ENCODE measurements at places on chromosomes 5 and 9. TPM values are rescaled to one million over a fixed set of nuclear protein-coding genes. Genes with fewer than 3 reads are reported as not detected.

Gene IFNA16
- not detected for total RNA-seq

DNA sequence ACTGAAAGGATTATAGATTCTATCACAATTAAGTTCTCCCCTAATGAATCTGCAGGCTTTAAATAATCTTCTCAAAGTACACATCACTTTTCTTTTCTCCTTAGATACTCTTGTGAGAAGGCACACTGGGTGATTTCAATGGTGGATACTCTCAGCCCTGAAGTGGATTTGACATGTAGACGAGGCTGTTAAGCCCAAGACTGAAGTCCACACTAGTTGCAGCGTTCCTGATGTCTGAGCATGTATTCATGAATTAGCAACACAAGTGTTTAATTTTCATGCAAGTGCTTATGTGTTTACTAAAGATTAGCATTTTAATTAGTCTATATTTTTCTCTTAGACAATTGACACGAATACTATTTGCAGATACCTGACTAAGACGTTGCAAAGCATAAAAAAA is 218.9 kb downstream of the TMEM161B start:
- H3K36me3 ChIP-seq, result no peaks in the 10 kb centered on the region
- DNase-seq, result no peak
- no peaks in the 10 kb centered on the region for H3K4me1 ChIP-seq
- H3K4me3 ChIP-seq, result no peak overlapping the region
- no peak overlapping the region for H3K27ac ChIP-seq

Gene PLAC8L1
- total RNA-seq, result not detected

- H3K36me3 ChIP-seq, result peaks cover 10% of the 10 kb centered on the region
- DNase-seq, result no peak
- no peak overlapping the region for H3K27ac ChIP-seq
- H3K27me3 ChIP-seq, result no peaks in the 10 kb centered on the region
- H3K4me1 ChIP-seq, result peaks cover 36% of the 10 kb centered on the region
- no peak overlapping the region for H3K4me3 ChIP-seq
Observed at GRCh38 chr5:139676406-139676805, 28.3 kb downstream of the CXXC5 start.

DNA sequence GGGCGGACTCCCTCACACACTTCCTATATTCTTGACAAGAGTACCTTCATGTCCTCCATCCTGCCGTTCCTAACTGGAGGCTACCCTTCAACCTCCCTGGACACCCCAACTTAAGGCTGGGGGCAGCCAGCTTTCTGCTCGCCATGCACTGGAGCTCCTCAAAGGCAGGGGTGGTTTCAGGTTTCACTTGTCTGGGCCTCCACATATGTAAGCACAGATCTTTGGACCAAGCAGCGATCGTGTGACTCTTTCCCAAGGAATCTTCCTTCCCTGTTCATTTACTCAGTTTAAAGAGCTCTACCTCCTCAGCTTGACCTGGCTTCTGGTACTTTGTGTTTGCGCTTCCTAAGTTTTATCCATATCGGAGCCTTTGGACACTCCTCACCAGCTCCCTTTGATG is 34.2 kb upstream of the TRPC7 start:
- H3K27ac ChIP-seq, result no peak overlapping the region
- no peak overlapping the region for H3K4me3 ChIP-seq
- no peaks in the 10 kb centered on the region for H3K27me3 ChIP-seq
- H3K36me3 ChIP-seq, result no peaks in the 10 kb centered on the region
- DNase-seq, result no peak
- H3K4me1 ChIP-seq, result no peaks in the 10 kb centered on the region

Gene ZFP2
- total RNA-seq, result 0.18 TPM

GRCh38 chr5:122515709-122516431 is 203.8 kb downstream of the SNCAIP start:
- no peak overlapping the region for H3K4me3 ChIP-seq
- no peaks in the 10 kb centered on the region for H3K27me3 ChIP-seq
- DNase-seq, result peak; percentile 74
- no peaks in the 10 kb centered on the region for H3K36me3 ChIP-seq
- no peaks in the 10 kb centered on the region for H3K4me1 ChIP-seq

- H3K4me1 ChIP-seq, result peaks cover 17% of the 10 kb centered on the region
- no peaks in the 10 kb centered on the region for H3K27me3 ChIP-seq
- no peaks in the 10 kb centered on the region for H3K36me3 ChIP-seq
- no peak for DNase-seq
- H3K4me3 ChIP-seq, result no peak within 1 kb of the TSS
Observed at GRCh38 chr5:127702926-127703561, at the start of gene CCDC192. Gene CCDC192 (plus strand): TSS chr5:127703391. CDS start chr5:127703446, 55 bp downstream.

DNA sequence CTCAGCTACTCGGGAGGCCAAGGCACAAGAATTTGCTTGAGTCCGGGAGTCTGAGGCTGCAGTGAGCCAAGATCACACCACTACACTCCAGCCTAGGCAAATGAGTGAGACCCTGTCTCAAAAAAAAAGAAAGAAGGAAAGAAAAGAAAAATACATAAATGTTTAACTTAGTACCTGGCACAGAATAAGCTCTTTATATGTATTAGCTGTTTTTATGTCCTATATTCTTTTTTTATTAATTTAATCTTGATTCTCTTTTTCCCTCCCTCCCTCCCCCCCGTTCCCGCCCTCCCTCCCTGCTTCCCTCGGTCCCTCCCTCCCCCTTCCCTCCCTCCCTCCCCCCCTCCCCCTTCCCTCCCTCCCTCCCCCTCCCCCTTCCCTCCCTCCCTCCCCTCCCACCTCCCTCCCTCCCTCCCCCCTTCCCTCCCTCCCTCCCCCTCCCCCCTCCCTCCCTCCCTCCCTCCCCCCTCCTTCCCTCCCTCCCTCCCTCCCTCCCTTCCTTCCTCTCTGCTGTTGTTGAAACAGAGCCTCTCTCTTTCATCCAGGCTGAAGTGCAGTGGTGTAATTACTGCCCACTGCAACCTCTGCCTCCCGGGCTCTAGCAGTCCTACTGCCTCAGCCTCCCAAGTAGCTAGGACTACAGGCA is 135.8 kb upstream of the GRHPR start:
- H3K4me1 ChIP-seq, result no peaks in the 10 kb centered on the region
- no peak for DNase-seq
- H3K4me3 ChIP-seq, result no peak overlapping the region
- no peak overlapping the region for H3K27ac ChIP-seq
- H3K36me3 ChIP-seq, result no peaks in the 10 kb centered on the region

- H3K4me1 ChIP-seq, result peaks cover 7% of the 10 kb centered on the region
- DNase-seq, result no peak
- no peak overlapping the region for H3K4me3 ChIP-seq
- no peaks in the 10 kb centered on the region for H3K36me3 ChIP-seq
Observed at GRCh38 chr9:31774571-31774970, 609.9 kb upstream of the ACO1 start.

Gene RABGAP1
- 32.9 TPM for total RNA-seq

Gene HTR4
- total RNA-seq, result 1.4 TPM
